ENCODE measurements at places on chromosomes 2 and 18.

GRCh38 chr18:27461957-27462356 lies 276.8 kb upstream of the CHST9 start:
- DNase-seq = no peak

GRCh38 chr2:111135910-111136297 lies 15.2 kb downstream of the BCL2L11 start:
- DNase-seq = peak; percentile 30

GRCh38 chr2:143158551-143159485 lies 29.6 kb downstream of the ARHGAP15 start:
- DNase-seq = no peak

GRCh38 chr18:52289392-52289791 lies 50.6 kb upstream of the DCC start:
- DNase-seq = no peak

DNA sequence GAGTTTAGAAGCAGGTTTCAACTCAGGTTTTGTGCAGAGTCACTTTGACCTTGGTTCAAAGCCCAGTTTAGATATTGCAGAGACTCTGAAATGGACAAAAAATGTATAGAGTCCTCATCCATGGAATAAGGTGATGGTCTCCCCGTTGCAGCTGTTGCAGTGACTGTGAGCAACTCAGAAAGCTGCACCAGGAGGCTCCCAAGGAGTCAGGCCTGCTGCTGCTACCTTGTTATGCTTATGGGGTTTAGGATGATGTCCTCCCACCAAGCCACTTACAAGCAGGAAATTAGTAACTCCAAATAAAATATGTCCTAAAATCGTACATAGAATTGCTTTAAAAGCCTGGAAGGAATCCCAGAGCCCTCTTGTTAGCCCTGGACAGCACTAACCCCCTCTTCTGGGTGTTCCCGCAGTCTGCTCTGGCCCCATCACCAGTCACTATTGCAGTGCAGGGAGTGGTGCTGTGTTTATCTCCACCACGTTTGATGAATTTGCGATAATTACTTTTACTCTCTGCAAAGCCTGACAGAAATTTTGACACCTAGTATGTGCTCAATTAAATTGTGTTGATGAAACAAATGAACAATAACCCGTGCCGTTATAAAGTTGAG lies 189.0 kb downstream of the CNTNAP5 start:
- DNase-seq = no peak

Measured in EH (cell line).